ENCODE measurements at places on chromosomes 16 and 17.
A peak's percentile ranks its signal among the peaks of the same experiment; 100 is the strongest.

GRCh38 chr17:55266958-55267688 lies 2.4 kb downstream of the HLF start:
- no peak for DNase-seq

- no peak for DNase-seq
These were observed 7.6 kb upstream of the C17orf107 start for GRCh38 chr17:4891411-4892410.

DNA sequence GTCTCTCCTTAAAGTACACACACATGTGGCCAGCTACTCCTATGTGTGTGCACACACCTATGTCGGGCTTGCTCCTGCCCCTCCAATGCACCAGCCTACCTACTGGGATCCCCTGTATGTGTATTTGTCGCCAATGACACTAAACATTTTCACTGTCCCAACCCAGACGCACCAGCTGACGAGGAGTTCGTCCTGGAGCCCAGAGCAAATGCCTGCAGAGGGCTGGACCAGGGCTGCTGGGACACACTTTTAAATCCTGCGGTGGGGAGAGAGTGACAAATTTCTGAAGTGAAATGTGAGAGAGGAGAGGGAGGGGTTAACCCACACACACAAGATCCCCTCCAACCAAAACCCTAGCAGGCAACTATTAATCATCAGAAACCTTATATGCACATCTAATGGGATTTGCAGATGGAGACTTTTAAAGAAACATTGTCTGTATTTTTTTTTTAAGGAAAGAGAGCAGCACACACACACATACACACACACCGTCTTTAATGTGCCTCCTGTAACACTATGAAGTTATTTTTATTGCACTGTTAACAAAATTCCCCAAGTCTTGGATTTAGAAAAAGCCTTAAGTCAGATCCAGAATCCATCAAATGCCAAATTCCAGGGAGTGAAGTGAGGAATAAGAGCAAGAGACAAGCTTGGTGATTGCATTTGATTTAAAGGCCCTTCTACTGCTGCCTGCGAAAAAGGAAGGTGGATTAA lies at the start of gene MEOX1:
Gene MEOX1, minus strand, starts transcription at position 224 of the 714 bp plus-strand sequence. CDS start 388 bp downstream, outside the sequence.
- no peak for DNase-seq

DNA sequence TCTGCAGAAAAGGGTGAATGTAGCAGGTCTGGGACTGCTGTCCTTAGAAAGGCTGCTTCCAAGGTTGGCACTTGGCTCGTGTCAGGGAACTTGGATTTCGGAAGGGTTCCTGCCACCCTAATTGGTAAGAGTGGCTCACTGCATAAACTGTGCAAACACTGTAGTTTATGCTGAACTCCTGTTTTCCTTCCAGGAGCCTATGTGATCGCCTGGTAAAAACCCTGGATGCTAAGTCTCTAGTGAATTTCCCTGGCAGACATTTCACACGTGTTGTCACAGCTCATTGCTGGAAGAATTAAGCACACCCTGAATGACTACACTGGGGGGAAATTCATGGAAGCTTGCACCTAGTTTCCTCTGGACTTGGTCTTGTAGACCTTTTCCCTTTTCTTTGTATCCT lies 140.1 kb downstream of the SPECC1 start:
- no peak for DNase-seq

GRCh38 chr17:76376318-76377133 lies 7.9 kb upstream of the SPHK1 start:
- no peak for DNase-seq

DNA sequence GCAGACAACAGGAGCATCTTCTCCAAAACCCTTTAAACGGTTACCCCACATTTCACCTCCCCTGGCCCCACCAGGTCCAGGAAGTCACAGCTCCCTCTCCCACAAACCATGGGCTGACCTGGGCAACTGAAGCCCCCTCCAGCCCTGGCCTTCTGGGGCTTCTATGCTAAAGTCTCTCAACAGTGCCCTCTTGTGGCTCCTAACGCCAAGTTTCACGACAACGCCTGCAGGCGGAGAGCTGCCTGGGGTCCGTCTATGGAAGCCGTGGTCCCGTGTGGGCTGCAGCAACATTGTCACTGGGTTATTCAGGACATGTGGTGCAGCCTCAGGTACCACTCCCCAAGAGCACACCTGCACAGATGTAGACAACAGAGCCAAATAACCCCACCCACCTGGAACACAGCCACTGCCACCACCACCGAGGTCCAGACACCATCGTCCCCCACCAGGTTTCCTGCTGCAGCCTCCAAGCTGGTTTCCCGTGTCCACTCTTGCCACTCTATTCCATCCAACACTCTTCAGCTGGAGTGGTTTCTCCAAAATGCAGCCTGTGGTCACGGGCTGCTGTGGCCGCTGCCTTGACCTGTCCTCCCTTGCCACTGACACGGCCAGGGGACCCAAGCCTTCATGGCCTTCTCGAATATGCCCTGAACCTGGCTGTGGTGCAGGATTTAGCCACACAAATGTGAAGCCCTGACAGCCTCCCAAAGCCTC lies 19.1 kb downstream of the C16orf95 start:
- DNase-seq: peak; percentile 22

- no peak for DNase-seq
These were observed 151.4 kb downstream of the BANP start for GRCh38 chr16:88102597-88102996.

Data from bone marrow (tissue), 2 donors.